Activated naive CD8-positive, alpha-beta T cell treated with anti-CD3 and anti-CD28 coated beads, Interleukin-2, amount 10 ng/mL, durations not matched to agents 7 days and 5 days (primary cell): ENCODE measurements at places on chromosomes 5 and 9. TPM values are rescaled to one million over a fixed set of nuclear protein-coding genes. Genes with fewer than 3 reads are reported as not detected.

GRCh38 chr9:82057805-82058204 lies 69.2 kb downstream of the SPATA31D1 start:
- no peak overlapping the region for H3K4me3 ChIP-seq
- no peak overlapping the region for H3K27ac ChIP-seq
- no peaks in the 10 kb centered on the region for H3K27me3 ChIP-seq
- H3K36me3 ChIP-seq, result no peaks in the 10 kb centered on the region
- DNase-seq, result no peak

The RPS14 gene
- 2,811 TPM for total RNA-seq

- peaks cover 22% of the 10 kb centered on the region for H3K36me3 ChIP-seq
- no peak overlapping the region for H3K27ac ChIP-seq
- no peak for DNase-seq
- peaks cover 25% of the 10 kb centered on the region for H3K4me1 ChIP-seq
- H3K4me3 ChIP-seq, result peak overlapping the region; percentile 85
Measured at GRCh38 chr9:127852829-127853228, 1.6 kb downstream of the ENG start.

The LCN10 gene
- total RNA-seq, result 1.0 TPM

DNA sequence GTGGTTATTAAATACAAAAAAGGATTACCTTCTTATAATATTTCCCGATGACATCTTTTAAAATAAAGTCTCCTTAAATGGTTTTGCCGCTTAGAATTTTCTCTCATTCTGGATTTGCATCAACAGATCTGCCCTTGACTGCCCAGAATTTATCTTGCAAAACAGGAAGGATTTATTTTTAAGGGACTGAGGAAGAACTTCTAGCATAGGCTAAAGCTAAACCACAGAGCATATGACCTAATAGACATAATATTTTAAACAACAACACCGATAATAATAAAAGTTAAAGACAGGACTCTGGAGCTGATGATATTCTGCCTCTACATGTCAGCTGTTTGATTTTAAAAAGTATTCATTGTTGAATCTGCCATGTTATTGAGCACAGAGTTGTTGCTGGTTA lies 145.3 kb upstream of the ADCY2 start:
- peaks cover 2% of the 10 kb centered on the region for H3K27me3 ChIP-seq
- no peak overlapping the region for H3K27ac ChIP-seq
- no peaks in the 10 kb centered on the region for H3K36me3 ChIP-seq
- H3K4me3 ChIP-seq, result no peak overlapping the region

DNA sequence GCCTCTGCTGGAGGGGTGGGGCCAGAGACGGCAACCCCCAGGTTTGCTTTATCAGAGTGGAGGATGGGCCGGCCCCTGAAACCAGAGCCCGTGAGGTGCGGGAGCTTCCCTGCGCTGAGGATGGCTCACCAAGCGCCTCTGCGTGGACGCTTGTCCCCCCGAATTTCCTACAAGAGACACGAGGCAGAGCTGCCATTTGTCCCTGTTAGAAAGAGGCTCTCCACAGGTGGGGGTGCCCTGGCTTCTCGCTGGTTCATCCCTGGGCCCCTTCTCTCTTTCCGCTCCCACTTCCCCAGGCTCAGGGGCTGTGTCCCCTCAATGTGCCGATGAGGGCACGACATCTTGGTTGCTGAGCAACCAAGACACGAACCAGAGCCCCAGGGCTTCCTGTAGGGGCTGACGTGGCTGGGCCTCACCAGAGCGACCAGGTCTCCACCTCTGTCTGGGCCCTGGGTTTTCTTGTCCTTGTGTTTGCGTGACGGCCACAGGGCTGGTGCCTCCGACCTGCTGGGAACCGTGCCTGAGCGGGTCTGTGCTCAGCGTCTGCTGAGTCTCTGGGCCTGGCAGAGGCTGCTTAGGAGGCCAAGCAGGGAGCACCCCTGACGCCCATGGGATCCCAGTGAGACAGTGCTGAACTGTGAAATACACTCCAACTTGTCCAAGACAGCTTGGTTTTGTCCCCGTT lies 119.6 kb upstream of the COL5A1 start:
- DNase-seq, result no peak
- H3K27ac ChIP-seq, result no peak overlapping the region
- H3K36me3 ChIP-seq, result no peaks in the 10 kb centered on the region

DNA sequence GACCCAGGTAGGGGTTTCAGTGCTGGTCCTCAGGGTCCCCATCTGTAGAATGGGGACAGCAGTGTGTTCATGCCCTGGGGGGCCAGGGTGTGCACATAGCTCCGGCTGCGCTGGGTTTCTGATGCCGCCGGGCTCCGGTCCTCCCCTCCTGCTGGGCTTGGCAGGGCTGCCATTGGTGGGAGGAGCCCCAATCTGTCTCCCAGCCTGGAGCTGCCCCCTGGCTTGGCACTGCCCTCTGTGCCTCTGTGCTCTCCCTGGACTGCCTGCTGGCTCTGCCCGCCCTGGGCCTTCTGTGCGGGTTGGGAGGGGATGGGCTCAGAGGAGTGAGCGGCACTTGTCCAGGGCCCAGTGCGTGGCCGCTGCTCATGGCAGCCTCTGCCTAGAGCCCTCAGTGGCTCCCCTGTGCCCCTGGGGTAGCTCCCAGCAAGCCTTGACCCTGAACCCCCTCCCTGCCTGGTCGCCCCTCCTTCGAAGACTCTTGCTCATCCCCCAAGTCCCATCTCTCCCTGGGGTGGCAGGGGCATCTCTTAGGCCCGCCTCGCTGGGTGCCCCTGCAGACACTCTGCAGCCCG lies 35.7 kb downstream of the RXRA start:
- no peak for DNase-seq
- no peaks in the 10 kb centered on the region for H3K4me1 ChIP-seq
- no peak overlapping the region for H3K4me3 ChIP-seq
- no peaks in the 10 kb centered on the region for H3K36me3 ChIP-seq

DNA sequence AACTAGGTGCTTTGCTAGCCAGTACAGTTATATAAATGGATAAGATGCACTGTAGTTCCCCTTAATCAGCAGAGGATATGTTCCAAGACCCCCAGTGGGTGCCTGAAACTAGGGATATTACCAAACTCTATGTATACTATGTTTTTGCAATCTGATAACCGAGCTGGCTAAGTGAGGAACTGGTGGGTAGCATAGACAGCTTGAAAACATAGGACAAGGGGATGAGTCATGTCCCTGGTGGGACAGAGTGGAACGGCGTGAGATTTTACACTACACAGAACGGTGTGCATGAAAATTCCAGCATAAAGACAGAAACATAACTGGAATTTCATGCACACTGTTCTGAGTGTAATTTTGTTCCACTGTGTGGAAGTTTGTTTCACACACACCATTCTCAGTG lies 86.9 kb downstream of the BASP1 start:
- no peaks in the 10 kb centered on the region for H3K4me1 ChIP-seq
- no peaks in the 10 kb centered on the region for H3K27me3 ChIP-seq
- no peak overlapping the region for H3K4me3 ChIP-seq
- DNase-seq, result no peak
- H3K36me3 ChIP-seq, result no peaks in the 10 kb centered on the region

GRCh38 chr9:78023003-78023741 lies 8.4 kb downstream of the GNAQ start:
- DNase-seq, result no peak
- peaks cover 17% of the 10 kb centered on the region for H3K4me1 ChIP-seq
- no peaks in the 10 kb centered on the region for H3K27me3 ChIP-seq
- H3K4me3 ChIP-seq, result peak overlapping the region; percentile 46
- peaks cover 9% of the 10 kb centered on the region for H3K36me3 ChIP-seq

DNA sequence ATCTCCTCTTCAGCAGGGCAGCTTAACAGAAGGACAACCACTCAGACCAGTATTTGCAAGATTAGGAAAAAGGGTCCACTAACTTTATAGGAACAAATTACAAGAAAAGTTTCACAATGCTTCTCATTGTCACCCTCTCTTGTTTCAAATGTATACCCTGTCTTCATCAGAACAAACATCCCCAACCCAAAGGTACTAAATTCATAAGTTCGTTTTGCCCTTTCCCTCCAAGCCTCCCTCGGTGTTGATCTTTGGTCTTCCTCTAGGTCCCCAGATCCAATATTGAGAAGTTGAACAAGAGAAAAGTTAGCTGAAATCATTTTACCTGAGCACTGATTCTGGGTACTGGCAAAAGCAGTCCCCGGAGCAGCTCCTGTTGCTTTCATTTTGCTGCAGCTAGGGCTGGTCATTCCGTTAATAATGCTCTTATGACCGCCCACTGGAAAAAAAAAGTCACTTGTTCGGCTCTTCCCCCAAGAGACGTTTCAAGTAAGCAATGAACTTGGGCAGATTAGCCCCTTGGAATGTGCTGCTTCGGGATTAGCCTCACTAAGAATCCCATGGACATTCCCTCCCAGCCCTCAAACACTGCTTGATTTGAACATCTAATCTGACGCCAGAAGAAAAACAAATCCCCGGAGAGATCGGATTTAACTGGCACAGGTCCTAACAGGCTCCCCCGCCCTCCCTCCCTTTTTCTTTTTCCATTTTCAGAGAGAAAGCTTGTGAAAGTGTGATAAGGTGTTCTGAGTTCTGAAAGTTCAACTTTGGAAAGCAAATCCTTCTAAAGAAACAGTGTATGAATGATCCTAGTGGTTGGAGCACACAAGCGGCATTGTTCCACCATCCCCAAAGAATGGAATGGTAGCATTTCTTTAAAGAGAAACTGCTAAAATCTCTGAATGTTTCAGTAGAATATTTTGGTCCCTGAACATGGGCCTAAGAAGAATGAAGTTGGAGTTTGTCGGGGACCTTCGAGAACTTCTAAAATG lies 252.5 kb downstream of the TRPM3 start:
- no peak overlapping the region for H3K27ac ChIP-seq
- DNase-seq, result no peak
- H3K4me3 ChIP-seq, result no peak overlapping the region
- H3K27me3 ChIP-seq, result peaks cover 3% of the 10 kb centered on the region
- no peaks in the 10 kb centered on the region for H3K4me1 ChIP-seq
- H3K36me3 ChIP-seq, result no peaks in the 10 kb centered on the region

DNA sequence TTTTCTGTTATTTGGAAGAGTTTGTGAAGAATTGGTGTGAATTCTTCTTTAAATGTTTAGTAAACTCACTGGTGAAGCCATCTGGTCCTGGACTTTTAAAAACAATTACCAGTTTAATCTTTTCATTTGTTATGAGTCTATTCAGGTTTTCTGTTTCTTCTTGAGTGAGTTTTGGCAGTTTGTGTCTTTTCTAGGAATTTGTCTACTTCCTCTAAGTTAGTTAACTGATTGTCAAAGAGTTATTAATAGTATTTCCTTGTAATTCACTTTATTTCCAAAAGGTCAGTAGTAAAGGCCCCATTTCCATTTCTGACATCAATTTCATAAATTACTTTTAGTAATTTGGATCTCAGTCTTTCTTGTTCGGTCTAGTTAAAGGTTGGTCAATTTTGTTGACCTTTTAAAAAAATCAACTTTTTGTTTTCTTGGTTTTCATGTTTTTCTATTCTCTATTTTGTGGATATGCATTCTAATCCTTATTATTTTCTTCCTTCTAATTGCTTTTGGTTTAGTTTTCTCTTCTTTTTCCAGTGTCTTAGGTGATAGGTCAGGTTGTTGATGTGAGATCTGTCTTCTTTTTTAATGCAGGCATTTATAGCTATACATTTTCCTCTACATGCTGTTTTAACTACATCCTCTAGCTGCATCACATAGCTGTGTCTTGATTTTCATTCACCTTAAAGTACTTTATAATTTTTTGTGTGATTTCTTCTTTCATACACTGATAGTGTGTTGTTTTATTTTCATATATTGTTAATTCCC lies 7.3 kb upstream of the SMIM3 start:
- H3K27ac ChIP-seq, result peak overlapping the region; percentile 65
- peak overlapping the region; percentile 13 for H3K4me3 ChIP-seq
- H3K36me3 ChIP-seq, result peaks cover 21% of the 10 kb centered on the region
- no peak for DNase-seq

- H3K27me3 ChIP-seq, result peaks cover 8% of the 10 kb centered on the region
- H3K36me3 ChIP-seq, result no peaks in the 10 kb centered on the region
- H3K4me3 ChIP-seq, result no peak overlapping the region
- no peak for DNase-seq
Measured at GRCh38 chr5:128927644-128928043, 37.6 kb upstream of the SLC27A6 start.

- H3K4me1 ChIP-seq, result no peaks in the 10 kb centered on the region
- no peak overlapping the region for H3K4me3 ChIP-seq
- no peaks in the 10 kb centered on the region for H3K36me3 ChIP-seq
Measured at GRCh38 chr5:139919308-139919707, 123.7 kb downstream of the PSD2 start.

DNA sequence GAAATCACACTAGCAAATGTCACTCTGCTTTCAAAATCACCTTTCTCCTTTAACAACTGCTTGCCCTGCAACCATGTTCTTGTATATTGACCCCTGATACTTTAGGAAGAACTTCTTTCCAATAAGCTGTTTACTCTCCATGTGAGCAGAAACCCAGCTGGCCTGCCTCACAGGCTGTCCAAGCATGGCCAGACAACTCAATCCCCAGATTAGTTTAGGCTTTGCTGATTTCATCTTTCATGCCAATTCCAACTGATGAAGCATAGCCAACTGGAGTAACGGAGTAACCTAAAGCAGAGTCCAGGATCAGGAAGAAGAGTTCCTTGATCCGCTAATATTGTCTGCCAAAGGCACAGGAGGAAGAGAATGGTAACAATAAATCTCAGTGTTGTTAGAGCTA lies 56.7 kb upstream of the HTR1A start:
- no peak overlapping the region for H3K27ac ChIP-seq
- H3K27me3 ChIP-seq, result no peaks in the 10 kb centered on the region
- H3K4me3 ChIP-seq, result no peak overlapping the region
- H3K36me3 ChIP-seq, result no peaks in the 10 kb centered on the region

DNA sequence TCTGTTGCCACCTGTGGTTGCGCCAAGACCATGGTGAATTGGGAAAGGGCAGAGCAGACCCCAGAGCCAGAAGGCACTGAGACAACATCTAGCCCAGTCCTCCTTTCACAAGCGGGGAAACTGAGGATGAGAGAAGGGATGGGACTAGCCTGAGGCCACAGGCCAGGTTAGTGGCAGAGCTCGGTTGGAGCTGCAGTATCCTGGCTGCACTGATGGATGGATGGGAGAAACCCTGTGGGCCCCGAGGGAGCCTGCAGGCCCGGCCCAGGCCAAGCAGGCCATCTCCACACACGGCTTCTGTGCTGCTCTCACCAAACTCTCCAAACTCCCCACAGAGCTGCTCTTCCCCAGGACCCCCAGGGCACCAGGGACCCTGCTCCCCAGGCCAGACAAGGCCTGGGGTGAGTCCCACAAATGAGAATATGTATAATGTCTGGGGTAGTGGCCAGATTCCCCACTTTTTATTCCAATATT lies 60.2 kb downstream of the TSTD2 start:
- H3K27ac ChIP-seq, result no peak overlapping the region
- no peak for DNase-seq
- no peak overlapping the region for H3K4me3 ChIP-seq
- peaks cover 9% of the 10 kb centered on the region for H3K4me1 ChIP-seq
- H3K27me3 ChIP-seq, result peaks cover 1% of the 10 kb centered on the region

The GRM6 gene
- total RNA-seq, result not detected

The CA9 gene
- 1.2 TPM for total RNA-seq

The PLAC8L1 gene
- 1.0 TPM for total RNA-seq

DNA sequence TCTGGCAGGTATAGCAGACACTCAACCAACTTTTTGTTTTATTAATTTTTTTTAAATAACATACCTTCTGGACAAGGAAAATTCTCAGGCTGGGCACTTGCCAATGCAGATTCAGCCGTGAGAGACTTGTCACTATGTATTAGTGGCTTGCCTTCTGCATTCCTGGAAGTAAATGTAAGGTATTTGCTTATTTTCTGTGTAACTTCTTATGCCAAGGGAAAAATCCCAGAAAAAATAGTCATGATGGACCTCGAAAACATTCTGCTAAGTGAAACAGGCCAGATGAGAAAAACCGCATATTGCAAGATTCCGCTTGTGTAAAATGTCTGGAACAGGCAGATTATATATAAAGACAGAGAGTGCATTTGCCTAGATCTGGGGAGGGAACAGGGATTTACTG lies 260.3 kb upstream of the DAPK1 start:
- no peaks in the 10 kb centered on the region for H3K4me1 ChIP-seq
- no peak for DNase-seq
- H3K27me3 ChIP-seq, result no peaks in the 10 kb centered on the region
- H3K4me3 ChIP-seq, result no peak overlapping the region
